ENCODE measurements at places on chromosomes 7 and 10.

- no peak for DNase-seq
Measured at GRCh38 chr7:98222533-98223195, 11.4 kb downstream of the BHLHA15 start.

DNA sequence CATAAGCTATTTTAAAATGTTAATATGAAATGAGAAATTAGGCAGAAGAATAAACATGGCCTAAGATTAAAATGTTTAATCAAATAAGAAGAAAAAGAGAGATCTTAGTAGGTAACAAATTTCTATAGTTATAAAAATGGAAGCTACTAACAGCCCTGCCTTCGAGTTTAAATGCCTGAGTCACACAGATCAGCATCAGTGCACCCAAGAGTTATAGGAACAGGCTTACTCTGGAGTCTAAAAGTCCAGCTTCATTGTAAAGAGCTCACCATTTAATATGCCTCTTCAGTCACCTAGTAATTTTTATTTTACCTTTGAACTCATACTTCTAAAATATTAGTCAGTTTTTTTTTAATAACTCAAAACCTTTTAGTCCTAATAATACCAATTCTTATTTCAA lies 52.6 kb downstream of the BRI3 start:
- DNase-seq: no peak

GRCh38 chr7:2807460-2807844 lies 36.7 kb downstream of the GNA12 start:
- no peak for DNase-seq

- no peak for DNase-seq
Measured at GRCh38 chr10:6191569-6191968, 11.2 kb upstream of the PFKFB3 start.

DNA sequence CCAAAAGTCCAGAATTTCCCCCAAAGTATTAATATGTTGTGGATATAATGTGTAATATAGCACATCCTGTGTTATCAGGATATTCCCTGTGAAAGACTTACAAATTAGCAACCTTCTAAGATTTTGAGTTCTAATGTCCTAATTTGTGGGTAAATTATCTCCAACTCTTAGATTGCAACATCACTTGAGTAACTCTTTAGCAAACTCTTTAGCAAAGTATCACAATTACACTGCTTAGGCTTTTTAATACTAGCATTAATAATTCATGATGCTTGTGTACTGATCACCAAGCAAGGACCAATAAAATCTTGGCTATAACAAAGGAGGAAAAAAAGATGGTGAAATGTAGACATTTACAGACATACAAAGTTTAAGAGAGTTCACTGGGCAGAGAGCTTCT lies 27.7 kb downstream of the HIP1 start:
- no peak for DNase-seq

- DNase-seq: no peak
Measured at GRCh38 chr7:150401861-150402631, 22.9 kb downstream of the ZNF775 start.

DNA sequence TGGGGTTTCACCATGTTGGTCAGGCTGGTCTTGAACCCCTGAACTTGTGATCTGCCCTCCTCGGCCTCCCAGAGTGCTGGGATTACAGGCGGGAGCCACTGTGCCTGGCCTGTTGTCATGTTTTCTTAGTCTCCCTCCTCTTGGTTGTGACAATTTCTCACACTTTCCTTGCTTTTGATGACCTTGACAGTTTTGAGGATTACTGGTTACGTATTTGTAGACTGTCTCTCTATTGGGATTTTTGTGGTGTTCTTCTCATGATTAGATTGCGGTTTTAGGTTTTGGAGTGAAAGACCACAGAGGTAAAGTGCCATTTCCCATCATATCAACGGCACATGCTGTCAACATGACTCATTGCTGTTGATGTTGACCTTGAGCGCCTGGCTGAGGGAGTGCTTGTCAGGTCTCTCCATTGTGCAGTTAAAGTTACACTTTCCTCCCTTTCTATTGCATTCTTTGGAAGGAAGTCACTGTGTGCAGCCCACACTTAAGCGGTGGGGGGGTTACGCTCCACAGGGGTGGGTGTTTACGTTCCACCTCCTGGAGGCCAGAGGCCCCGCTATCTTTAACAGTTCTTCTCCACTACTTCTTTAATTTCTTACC lies 10.8 kb downstream of the NEURL1 start:
- no peak for DNase-seq

GRCh38 chr7:70131817-70132216 lies 533.5 kb downstream of the AUTS2 start:
- peak; percentile 29 for DNase-seq

GRCh38 chr7:97506728-97507127 lies 225.2 kb upstream of the TAC1 start:
- DNase-seq: no peak

- peak; percentile 13 for DNase-seq
Measured at GRCh38 chr7:45268013-45268412, 110.4 kb downstream of the RAMP3 start.

GRCh38 chr7:130365511-130366441 lies 14.5 kb upstream of the CPA1 start:
- DNase-seq: peak; percentile 100

DNA sequence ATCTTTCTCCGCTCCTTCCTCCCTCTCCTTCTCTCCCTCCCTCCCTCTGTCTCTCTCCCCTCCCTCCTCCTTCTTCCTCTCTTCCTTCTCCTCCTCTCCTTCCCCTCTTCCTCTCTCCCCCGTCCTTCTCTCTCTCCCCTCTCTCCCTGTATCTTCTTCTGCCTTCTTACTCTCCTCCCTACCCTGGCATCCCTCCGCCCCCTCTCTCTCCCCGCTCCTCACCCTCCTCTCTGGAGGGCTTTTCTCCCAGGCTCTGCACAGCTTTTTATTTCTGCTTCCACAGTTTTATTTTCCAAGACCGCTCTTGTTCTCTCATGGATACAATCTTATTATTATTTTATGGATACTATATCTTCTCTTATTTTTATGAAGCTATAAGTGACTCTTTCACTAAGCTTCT lies 32.6 kb downstream of the AP5Z1 start:
- no peak for DNase-seq

DNA sequence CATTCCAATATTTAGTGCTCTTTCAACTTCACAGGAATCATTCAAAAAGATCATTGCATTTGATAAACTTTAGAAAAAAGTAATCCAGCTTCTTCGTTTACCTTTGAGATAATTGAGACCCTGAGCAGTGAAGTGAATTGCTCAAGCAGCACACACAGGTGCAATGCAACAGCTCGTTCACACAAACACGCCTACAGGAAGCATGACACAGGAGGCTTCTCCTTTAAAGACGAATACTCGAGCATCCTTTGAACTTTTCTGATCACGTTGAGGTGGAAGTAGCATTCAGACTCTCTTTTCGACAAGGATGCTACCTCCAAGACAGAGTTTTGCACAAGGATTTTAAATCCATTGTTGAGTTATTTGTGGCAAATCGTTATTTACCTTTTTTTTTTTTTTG lies 18.0 kb upstream of the RSU1 start:
- no peak for DNase-seq

DNA sequence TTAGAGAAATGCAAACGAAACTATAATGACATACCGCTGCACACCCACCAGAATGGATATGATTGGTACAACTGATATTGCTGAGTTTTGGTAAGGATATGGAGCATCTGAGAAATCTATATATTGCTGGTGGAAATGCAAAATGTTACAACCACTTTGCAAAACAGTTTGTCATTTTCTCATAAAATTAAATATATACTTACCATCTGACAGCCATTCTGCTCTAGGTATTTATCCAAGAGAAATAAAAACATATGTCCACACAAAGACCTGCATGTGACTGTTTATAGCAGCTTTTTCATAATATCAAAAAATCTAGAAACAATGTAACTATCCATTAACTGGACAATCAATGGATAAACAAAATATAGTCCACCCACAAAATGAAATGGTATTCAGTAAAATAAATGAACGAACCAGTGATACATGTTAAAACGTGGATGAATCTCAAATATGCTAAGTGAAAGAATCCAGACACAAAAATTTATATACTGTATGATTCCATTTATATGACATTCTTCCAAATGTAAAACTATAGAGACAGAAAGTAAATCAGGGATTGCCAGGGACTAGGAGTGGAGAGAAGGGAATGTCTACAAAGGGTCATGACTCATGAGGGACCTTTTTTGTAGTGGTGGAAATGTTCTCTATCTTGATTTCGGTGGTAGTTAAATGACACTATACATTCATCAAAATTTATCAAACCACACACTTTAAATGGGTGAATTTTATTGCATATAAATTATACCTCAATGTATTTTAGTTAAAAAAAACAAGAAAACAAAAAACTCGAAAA lies 312.0 kb upstream of the GLI3 start:
- no peak for DNase-seq

- DNase-seq: no peak
Measured at GRCh38 chr10:87960230-87960629, 96.8 kb downstream of the PTEN start.

DNA sequence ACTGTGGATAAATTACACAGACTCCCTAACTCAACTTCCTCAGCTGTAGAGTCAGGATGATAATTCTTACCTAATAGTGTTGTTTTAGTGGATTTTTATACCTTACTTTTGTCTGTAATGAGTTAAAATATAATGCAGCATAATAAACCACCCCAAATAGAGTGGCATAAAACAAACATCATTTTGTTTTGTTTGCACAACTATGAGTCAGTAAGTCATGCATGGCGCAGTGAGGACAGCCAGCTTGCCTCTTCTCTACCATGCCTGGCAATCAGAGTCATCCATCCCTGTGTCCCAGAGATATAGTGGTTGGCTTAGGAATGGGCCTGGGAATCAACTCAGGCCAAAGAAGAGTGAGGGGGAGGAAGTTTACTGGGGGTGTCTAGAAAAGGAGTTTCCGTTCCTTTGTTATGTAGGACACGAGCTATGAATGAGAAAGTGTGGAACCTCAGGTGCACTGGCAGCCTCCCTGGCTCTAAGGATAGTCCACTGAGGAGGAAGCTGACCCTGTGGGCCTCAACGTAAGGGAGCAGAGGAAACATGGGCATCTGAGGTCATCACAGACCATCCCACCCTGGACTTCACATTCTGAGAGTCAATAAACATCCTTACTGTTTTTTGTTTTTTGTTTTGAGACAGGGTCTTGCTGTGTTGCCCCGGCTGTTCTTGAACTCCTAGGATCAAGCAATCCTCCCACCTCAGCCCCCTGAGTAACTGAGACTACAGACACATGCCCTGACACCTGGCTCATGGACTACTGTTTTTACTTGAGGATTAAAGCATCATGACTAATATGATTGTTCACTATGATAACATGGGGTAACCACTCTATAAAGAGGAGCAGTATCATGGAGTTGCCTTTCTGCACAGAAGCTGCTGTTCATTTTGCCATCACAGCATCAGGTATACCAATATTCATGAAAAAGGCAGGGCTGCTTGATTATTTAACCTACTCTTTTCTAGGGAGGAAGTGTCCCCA lies 21.0 kb upstream of the GRB10 start:
- no peak for DNase-seq

- DNase-seq: no peak
Measured at GRCh38 chr10:34420795-34421194, 394.3 kb downstream of the PARD3 start.

GRCh38 chr10:121830101-121830500 lies 97.7 kb downstream of the ATE1 start:
- DNase-seq: no peak

DNA sequence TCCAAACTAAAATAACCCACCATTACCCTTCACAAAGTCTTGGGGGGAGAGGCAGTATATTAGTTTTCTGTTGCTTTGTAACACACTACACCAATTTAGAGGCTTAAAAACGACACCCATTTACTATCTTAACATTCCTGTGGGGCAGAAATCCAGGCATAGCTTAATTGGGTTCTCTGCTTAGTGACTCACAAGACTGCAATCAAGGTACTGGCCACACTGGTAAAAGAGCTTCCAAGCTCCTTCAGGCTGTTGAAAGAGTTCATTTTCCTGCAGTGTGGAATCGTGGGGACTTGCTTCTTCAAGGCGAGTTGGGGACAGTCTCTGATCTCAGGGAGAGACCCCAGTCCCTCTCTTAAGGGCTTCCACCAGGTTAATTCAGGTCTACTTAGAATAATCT lies 139.1 kb downstream of the XPNPEP1 start:
- DNase-seq: no peak

GRCh38 chr10:21002091-21002878 lies 105.2 kb upstream of the NEBL start:
- DNase-seq: no peak

- DNase-seq: no peak
Measured at GRCh38 chr10:21599582-21599981, 65.5 kb downstream of the MLLT10 start.

DNA sequence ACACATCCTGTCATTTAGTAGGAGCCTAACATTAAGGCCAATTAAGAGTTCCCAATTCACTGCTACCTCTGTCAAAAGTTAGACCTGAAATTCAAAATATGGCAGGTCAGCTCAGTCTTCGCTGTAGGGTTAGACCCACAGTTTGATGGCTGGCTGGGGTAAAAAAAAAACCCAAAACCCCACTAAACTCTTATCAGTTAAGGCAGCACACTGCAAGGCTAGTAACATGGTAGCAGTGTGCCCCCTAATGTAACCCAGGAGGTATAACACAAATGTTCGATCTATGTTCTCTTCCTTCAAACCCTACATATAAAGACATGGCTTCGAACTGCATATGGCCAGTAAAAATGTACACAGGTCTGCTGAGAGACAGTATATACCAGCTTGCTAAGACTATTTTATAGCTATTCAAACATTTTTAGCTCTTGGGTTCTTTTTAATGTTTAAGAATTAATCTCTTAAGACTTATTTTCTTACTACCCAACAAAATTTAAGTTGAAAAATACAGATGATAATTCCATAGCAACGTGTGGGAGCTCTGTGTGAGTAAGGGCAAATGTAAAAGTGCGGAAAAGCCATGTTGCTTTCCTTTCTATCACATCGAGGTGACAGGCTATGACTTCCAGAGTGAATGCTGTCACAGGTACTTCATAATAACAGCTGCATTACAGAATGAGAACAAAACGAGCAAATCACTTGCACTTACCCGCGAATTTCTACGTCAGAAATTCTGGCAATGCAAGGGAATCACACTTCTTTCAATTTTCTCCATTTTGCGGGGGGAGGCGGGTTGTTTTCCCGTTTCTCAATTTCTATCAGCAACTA lies 168.4 kb upstream of the IMMP2L start:
- DNase-seq: no peak

DNA sequence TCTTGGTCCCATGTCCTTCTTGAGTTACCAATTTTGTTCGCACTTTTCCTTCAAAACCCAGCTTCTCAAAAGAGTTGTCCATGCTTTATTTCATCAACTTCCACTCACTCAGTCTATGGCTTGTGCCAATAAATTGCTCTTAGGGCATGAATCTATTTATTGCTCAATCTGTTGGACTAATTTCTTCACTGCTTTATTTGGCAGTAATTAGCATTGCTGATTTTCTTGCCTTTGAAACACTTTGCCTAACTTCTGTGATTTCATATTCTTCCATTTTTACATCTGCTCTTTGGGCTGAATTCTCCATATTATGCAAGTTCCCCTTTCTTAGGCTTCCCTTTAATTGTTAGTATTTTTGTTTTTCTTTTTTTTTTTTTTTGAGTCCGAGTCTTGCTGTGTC lies 16.8 kb downstream of the DLD start:
- no peak for DNase-seq
